Esophagus (tissue), 2 donors: ENCODE measurements at places on chromosomes 12 and 14. TPM values are rescaled to one million over a fixed set of nuclear protein-coding genes. Genes with fewer than 3 reads are reported as not detected.

Gene TROAP
- polyA plus RNA-seq: 14.0 TPM

Gene LALBA
- not detected for polyA plus RNA-seq

Gene IL22
- 0.36 TPM for polyA plus RNA-seq

Gene SLC6A12
- polyA plus RNA-seq: not detected

Gene SDR9C7
- 9.4 TPM for polyA plus RNA-seq

Gene ARMH4
- 0.54 TPM for polyA plus RNA-seq

Gene FAM186B
- 0.08 TPM for polyA plus RNA-seq

Gene CFAP251
- polyA plus RNA-seq: 0.33 TPM

Gene TPH2
- polyA plus RNA-seq: not detected

Gene EVL
- 25.3 TPM for polyA plus RNA-seq

Gene MEG3
- polyA plus RNA-seq: 9.7 TPM

Gene GARIN6
- not detected for polyA plus RNA-seq

Gene CYP46A1
- polyA plus RNA-seq: 0.20 TPM

Gene MYF5
- polyA plus RNA-seq: not detected

Gene LTBR
- polyA plus RNA-seq: 97.9 TPM

Gene MSI1
- polyA plus RNA-seq: 0.15 TPM

Gene PTGER2
- 0.41 TPM for polyA plus RNA-seq

Gene PZP
- 0.04 TPM for polyA plus RNA-seq

Gene SUOX
- polyA plus RNA-seq: 14.9 TPM

Gene DEGS2
- polyA plus RNA-seq: 41.8 TPM

Gene GYS2
- polyA plus RNA-seq: 12.2 TPM

Gene LRFN5
- polyA plus RNA-seq: 0.14 TPM

Gene SLC8A3
- not detected for polyA plus RNA-seq

Gene CLEC2A
- polyA plus RNA-seq: not detected

Gene BCL7A
- polyA plus RNA-seq: 2.1 TPM

Gene BAZ2A
- polyA plus RNA-seq: 16.4 TPM

Gene LBHD2
- not detected for polyA plus RNA-seq

Gene EIF2S3B
- 0.32 TPM for polyA plus RNA-seq

Gene PLCZ1
- polyA plus RNA-seq: not detected

Gene RHEBL1
- polyA plus RNA-seq: 0.24 TPM

Gene ZNF385A
- 49.9 TPM for polyA plus RNA-seq

Gene LRRC10
- polyA plus RNA-seq: not detected

Gene SLC6A15
- polyA plus RNA-seq: 2.0 TPM

Gene REP15
- polyA plus RNA-seq: 0.49 TPM

Gene ENDOU
- 101 TPM for polyA plus RNA-seq

Gene RASSF8
- 1.8 TPM for polyA plus RNA-seq

Gene UBR7
- 7.8 TPM for polyA plus RNA-seq

Gene RTL1
- 0.02 TPM for polyA plus RNA-seq
